ENCODE measurements at places on chromosomes 1 and 21. TPM values are rescaled to one million over a fixed set of nuclear protein-coding genes. Genes with fewer than 3 reads are reported as not detected.

- no peak for DNase-seq
These were observed 22.5 kb upstream of the GPR157 start for GRCh38 chr1:9151328-9151860.

DNA sequence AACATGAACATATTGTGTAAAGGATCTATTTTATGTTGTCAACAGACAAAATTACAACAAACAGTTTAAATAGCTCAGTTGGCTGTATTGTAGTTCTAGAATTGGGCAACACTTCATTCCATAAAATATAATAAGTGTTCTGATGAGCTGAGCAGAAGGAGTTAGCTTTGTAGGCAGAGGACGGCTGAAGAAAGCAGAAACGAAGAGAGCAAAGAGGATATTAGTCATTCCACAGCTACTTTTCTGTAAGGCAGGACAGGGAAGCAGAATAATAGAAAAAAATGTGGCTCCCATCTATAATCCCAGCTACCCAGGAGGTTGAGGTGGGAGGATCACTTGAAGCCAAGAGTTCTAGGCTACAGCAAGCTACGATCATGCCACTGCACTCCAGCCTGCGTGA, 20.2 kb upstream of the IVNS1ABP start:
- DNase-seq = no peak

DNA sequence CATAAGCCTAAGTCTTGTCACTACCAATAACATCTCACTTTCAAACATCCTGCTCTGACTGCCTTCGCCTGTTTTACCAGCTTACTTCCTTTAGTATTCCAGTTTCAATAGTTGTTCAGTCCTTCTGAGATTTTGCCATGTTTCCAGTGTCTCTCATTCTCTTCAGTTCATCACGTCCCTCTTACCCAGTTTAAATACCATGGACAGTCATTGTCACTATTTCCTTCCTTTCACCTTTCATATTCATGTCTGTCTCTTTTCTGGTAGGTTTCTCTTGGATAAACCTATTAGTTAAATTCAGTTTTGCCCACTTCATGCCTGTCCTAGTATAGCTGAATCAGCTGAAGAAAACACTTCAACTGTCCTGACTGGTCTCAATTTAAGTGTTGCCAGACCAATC, 5.9 kb downstream of the ATF6 start:
- no peak for DNase-seq

DNA sequence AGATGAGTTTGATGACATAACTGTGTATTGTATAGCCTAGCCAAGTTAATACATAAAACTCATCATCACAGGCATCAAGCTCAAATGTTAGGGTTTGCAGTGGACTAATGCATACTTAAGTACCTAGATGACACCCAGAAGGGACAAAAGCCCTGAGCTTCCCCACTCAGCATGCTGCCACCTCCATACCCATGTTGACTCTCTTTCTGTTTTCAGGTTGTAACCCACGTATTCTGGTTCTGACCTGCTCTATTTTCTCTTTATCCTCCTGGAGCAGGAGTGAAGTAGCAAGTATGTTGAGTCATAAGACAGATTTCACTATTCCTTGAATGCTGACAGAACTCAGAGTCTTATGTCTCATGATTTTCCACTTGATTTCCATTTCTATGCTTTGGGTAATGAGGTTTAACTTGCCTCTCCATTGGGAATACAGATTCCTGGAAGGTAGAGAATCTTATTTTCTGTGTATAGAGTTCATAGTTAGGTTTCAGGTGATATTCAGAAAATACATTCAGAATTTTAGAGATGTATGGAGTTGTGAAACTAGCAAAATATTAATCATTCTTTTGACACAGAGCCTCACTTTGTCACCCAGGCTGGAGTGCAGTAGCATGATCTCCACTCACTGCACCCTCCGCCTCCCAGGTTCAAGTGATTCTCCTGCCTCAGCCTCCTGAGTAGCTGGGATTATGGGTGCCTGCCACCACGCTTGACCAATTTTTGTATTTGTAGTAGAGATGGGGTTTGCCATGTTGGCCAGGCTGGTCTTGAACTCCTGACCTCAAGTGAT, 122.5 kb upstream of the KCNJ15 start:
- no peak for DNase-seq

DNA sequence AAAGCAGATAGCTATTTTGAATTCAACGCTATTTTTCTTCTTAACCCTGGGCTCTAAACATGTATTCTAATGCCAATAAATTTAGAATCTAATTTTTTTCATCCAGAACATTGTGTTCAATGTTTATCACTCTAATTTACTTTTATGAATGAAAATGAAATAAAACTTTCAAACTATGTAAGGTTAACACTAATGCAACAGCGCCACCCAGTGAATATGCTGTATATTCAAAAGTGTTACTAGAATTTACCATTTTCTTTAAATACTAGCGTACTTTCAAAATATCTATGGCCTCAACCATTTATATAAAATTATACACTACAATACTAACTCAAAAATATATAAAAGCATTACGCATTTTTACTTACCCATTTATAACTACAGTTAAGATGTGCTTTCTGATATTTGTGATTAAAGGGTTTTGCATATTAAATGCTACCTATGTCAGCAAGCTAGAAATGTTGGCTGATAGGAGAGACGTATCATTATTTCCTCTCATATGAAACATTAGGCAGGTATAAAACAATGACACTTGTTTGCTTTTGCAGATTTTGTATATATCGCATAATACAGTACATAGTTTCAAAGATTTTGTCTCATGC, 5.9 kb upstream of the NUF2 start:
- DNase-seq = no peak

DNA sequence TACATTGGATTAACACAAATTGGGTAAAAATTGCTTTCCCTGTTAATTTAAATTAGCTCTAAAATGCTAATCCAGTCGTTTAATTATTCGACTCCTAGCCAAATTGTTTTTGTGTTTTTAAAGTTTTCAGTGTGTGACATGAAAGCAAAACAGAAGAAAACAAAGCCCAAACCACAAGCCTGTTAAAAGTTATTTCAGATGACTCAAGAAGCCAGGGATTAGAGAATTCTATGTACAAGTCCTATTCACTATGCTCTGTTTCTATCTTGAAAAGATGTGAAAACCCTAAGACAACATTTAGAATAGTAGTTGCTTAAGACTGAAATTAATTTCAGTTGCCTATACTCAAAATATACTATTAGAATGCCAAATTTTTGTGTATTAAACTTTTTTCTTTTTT, 294.8 kb upstream of the ADAMTS5 start:
- DNase-seq = no peak

DNA sequence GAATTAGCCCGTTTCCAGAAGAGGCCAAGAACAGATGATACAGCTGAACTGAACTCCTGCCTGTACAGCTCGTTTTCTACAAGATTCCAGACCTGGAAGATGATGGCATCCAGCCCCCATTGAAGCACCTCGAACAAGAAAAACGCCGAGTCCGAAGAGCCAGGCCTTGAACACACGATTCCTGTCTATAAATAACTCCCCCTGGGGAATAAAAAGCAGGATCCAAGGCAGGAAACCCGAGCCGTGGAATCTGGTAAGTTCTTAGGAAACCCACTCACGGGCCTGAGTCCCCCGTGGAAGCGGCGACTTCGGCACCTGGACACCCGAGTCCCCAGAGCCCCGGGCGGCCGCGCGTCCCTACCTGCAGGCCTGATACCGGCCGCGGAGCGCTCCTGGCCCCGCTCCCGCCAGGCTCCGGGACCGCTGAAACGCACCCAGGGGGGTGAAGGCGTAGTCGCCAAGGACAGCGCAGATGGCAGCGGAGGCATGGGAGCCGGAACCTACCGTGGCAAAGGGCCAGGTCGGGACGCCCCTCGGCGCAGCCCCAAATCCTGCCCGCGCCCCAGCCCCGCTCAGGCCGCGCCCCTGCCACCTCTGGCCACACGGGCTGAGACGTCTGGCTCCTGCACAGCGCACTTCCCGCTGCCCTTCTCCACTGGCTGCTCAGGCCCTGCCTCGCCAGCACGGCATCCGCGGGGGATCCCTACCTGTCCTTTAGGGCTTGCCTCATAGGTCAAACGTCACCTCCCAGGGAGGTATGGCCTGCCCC, 14.0 kb upstream of the HLCS start:
- no peak for DNase-seq

DNA sequence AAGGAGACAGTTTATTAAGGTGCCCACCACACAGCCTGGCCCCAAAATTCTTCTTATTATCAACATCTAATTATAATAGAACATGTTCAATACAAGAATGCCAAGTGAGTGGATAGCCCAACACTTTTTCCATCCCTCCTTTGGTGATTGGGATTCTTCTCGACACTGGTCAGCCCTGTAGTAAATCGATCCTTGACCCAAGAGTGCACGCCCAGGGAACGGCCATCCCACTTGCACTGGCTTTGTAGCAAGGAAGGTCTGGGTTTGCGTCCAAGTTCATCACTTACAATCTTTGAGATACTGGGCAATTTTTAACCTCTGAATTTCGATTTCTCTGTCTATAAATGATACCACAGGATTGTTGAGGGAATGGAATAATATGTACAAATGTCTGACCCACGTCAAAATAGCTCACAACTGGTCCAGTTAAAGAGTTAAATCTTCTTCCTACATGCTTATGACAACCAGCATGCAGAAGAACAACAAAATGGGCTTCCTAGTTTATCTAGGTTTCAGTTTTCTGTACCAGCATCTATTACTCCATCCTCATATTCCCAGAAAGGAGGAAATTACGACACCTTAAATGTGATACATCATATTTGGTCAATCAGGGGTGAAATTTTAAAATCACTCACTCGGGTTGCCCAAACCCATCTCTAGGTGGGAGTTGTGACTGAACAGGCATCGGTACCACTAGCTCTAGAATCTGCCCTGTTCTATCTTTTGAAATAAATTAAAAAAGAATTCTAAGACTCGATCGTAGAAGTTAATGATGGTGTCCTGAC, 161.8 kb downstream of the CLIC6 start:
- DNase-seq = no peak

TRIM58 gene
- 1.7 TPM for total RNA-seq

All from chondrocyte (in vitro differentiated cells).